ENCODE measurements at places on chromosomes 4 and X.

GRCh38 chrX:111259559-111259958 is 10.7 kb downstream of the CAPN6 start:
- no peak for DNase-seq

DNA sequence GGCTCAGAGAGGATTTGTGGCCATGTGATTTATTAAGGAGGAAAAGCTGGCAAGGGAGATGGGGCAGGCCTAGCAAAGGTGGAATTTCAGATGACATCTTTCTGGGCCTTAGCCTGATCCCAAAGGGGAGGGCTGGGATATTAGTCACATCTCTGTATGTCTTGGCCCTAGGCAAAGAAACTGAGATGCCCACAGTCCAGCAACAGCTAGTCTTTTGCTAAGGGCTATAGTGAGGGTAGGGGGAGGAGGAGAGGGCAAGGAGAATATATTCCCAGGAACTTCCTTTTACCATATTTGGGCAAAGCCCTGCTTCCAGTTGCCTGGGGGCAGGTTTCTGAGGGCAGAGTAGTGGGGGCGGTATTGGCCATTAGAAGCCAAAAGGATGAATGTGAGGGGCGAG is 209.8 kb upstream of the NR3C2 start:
- DNase-seq: no peak

DNA sequence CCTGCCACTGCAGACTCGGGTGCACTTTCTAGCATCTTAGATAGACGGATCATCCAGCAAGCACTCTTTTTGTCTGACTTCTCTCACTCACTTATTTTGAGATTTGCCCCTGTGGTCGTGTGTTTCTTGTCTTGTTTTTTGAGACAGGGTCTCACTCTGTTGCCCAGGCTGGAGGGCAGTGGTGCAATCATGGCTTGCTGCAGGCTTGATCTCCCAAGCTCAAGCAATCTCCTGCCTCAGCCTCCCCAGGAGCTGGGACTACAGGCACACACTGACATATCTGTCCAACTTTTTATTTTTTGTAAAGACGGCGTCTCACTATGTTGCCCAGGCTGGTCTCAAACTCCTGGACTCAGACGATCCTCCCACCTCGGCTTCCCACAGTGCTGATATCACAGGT is 26.7 kb downstream of the FGFR3 start:
- DNase-seq: no peak

- no peak for DNase-seq
These were observed 36.2 kb downstream of the NHS start for GRCh38 chrX:17411205-17411604.

DNA sequence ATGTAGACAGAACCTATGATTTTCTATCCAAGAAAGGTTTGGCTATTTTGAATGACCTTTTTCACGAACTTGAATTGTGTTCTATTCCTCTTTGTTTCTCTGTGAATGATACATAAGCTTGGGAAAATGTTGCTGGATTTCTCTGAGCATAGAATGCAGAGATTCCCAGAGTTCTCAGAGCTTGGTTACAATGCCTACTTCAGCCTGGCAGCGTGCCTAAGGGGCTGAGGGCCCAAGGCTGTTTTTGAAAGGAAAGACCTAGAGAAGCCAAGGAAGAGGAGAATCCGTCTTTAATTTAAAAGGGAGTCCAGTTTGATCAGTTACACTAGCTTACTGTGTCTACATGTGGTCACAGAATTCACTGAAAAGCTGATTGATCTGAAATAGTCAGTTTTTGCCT is 55.3 kb upstream of the CXorf51B start:
- no peak for DNase-seq

- DNase-seq: no peak
These were observed 87.3 kb downstream of the PRSS12 start for GRCh38 chr4:118265312-118266144.

- DNase-seq: no peak
These were observed 109.8 kb upstream of the ATP6AP2 start for GRCh38 chrX:40470830-40471429.

DNA sequence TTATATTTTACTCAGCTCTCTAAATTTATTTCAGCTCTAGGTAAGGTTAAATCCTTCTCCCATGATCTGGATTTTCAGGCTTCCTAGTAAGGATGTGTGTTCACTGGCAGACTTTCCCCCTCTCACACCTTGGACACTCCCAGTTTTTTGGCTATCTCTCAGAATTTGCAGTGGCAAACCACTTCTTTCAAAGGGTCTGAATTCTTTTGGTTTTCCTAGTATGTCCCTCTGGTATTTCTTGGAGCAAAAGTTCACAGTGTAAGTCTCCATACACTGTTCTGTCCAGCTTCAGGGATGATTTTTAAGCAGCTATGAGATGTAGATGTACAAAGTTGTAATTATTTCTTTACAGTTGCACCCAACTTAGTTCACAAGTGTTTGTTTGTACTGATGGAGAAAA is 653.8 kb upstream of the GALNT7 start:
- DNase-seq: no peak

DNA sequence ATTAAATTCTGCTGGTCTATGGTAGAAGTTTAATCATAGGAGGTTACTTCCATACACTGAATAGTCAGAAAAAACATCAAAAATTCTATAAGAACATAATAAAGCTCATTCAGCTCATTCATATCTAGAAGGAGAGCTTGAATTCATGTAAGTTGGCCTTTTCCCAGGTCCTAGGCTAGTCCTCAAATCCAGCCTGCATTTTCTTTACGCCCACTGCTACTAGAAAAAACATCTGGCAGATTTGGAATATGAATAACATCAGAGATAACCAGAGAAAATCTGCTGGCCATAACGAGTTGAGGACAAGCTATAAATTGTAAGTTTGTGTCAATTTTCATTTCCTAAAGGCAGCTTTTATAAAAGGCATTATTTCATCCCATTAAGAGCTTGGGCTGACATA is 95.5 kb downstream of the MXRA5 start:
- no peak for DNase-seq

GRCh38 chrX:110951472-110952269 is 144.3 kb upstream of the PAK3 start:
- no peak for DNase-seq

DNA sequence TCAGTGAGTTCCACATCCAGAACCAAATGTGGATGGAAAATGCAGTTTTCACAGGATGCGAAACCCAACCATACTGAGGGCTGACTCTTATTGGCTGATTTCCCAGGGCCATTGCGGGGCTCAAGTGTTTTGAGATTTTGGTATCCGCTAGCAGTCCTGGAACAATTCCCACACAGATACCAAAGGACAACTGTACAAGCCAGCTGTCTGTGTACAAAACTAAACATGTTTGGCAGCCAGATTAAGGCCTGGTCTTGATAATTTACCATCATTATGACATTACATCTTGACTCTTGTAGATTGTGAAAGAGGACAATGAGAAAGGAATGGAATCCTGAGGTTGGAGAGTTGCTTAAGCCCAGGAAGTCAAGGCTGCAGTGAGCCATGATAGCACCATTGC is 121.9 kb downstream of the DKK2 start:
- DNase-seq: no peak

DNA sequence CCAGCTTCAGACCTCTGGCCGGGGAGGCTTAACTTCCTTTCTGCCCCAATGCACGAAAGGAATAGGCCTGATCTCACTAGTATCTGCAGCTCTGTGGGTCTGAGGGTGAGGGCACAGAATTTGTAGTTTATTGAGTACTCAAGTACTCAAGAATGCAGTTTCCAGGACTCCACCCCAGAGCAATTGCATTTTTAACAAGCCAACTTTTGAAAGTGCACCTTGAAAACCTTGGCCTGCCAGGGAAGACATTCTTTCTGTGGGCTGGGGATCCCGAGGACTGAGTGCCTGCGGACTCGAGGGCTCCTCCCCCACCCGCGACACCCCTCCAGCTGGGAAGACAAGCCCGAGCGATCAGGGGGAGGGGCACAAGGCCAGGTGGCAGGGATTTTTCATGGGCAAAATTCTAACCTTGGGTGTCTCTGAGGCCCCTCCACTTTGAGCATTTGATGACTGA is 22.4 kb downstream of the RS1 start:
- no peak for DNase-seq

DNA sequence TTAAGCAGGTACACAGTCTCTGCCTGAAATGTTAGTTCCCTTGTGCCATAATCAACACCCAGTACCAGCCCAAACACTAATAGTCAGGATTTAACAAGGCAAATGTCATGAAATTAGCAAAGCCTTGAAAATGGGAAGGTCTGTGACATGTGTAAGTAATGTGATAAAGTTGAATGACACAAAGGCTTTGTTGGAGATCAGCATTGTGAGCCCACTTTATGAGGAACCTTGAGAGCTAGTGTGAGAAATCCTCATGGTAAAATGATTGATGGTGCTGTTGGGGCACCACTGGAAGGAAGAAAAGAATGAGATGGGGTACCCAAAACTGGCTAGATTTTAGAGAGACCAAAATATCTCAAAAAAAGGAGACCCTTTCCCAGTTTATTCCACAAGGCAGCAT is 3.3 kb upstream of the LIN54 start:
- no peak for DNase-seq

DNA sequence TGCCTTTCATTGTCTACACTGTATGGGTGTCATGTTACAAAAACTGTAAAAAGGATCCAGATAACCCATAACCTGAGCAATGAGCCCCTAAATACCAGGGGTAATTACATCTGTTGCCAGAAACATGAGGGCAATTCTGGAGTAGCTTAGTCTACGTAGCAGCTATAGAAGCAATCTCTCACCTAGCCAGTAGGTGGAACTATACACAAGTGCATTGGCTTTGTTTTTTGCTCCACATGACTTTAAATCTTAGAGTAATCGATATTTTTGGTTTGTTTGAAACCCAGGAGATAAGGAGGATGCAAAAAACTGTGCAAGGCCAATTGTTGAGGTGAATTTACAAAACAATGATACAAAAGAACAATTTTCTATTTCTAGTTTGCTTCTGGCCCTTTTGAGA is 57.5 kb downstream of the GPR82 start:
- no peak for DNase-seq

- no peak for DNase-seq
These were observed 134.2 kb downstream of the DCLK2 start for GRCh38 chr4:150212485-150212884.

GRCh38 chrX:148624951-148625474 is 124.6 kb downstream of the AFF2 start:
- no peak for DNase-seq

- no peak for DNase-seq
These were observed 560.5 kb upstream of the PABPC4L start for GRCh38 chr4:134762053-134762452.

DNA sequence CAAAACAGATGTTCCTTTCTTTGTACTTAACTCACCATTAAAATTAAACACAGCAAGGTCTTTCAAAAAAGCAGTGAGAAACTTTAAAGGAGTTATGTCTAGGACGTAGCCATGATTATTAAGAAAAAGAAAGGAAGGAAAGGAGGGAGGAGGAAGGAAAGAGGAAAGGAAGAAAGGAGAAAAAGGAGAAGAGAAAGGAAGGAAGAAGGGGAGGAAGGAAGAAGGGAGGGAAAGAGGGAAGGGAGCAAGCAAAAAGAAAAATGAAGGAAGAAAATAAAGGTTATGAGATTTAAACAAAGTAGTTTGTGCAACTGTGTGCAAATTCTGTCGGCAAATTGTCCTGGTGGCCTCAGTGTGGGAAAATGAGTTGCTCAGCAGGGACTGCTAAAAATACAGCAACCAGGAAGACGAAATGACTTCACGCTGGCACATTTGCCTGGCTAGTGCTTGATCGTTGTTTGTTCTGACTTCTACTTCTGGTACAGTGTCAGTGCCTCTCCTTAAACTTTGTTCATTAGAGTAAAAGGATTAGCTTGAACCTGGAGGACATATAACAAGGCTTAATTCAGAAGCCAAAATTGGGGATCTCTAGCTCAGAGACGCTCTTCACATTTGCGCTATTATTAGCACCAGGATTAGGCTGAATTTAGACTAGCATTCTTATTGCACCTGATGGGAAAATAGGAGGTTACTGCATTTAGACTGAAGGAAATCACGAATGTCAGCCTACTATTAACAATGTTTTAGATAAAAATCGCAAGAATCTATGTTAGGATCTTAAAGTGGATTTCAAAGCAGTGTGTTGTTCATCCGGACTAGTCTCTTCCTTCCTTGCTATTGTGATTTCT is 81.2 kb downstream of the DCK start:
- no peak for DNase-seq

- DNase-seq: no peak
These were observed at the start of gene NLGN3 for GRCh38 chrX:71144651-71145050. Gene NLGN3 (plus strand): TSS chrX:71144841. CDS start chrX:71147750, 2,909 bp downstream.

- DNase-seq: no peak
These were observed 254.0 kb downstream of the SNCA start for GRCh38 chr4:89582756-89583505.

GRCh38 chr4:77120886-77121508 is 36.0 kb upstream of the CCNG2 start:
- no peak for DNase-seq

- no peak for DNase-seq
These were observed 793 bp downstream of the GRIA3 start for GRCh38 chrX:123184866-123185276.

DNA sequence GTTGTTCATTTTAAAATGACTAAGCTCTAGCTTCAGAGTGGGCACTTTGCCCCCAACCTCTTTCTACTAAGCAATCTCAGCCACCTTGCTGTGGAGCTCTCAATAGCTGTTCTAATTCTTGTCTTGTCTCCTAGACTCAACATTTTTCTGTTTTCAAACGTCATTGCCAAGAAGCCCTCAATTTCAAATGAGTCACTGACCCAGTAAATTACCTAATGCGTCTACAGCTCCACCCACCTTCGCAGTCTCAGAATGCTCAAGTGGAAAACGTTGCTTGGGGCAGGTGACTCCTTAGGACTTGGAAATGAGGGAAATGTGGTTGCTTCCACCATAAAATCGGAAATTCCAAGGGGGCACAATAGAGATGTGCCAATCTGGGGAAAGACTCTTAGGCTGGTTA is 59.0 kb downstream of the ING2 start:
- DNase-seq: no peak

- DNase-seq: no peak
These were observed 3.0 kb downstream of the ATP8A1 start for GRCh38 chr4:42653626-42654560.

DNA sequence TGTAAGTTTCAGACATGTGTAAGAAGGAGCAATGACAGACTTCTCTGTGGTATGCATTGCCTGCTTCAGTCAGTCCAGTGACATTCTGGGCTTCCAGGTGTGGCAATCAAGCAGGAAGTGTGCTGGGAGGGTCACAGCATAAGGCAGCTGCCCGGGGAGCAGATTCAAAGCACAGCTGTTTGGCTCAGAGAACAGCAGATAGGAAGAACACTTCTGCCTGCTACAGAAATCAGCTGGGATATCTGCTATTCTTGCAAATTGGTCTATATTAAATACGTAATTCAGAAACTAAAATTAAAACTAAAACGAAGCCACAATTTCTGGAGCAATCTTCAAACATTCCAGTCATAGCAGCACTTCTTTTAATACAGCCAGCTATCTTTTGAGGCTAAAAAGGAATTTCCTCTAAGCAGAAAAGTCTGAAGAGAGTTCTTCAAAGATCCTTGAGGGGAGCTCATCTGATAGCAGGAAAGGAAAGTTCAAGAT is 47.5 kb upstream of the GALNT7 start:
- DNase-seq: no peak

DNA sequence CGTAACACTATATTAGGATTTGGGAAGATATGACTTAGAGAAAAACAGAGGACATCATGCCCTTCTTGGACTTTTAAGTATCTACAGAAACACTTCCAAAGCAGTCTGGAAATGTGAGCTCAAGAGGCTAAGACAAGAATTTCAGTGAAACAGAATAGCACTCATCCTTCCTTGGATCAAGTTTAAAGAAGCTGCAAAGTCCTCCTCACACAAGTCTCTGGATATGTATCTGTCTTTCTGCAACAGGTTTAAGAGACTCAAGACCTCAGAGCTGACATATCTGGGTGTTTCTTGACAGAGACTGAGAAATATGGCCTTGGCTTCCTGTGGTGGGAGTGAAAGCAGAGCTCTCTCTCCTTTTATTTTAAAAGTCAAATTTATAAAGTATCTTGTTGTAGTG is 82.5 kb upstream of the GIMD1 start:
- DNase-seq: no peak
